Stimulated activated CD8-positive, alpha-beta memory T cell treated with anti-CD3 and anti-CD28 coated beads, Interleukin-12 subunit alpha, Interleukin-12 subunit beta, amount 100 ng/mL, for 4 hours (primary cell): ENCODE measurements at places on chromosomes 2 and 18.

- DNase-seq: no peak
Observed at GRCh38 chr2:158478237-158478636, 21.5 kb downstream of the PKP4 start.

- no peak for DNase-seq
Observed at GRCh38 chr18:24536326-24536725, 75.9 kb downstream of the HRH4 start.

- DNase-seq: no peak
Observed at GRCh38 chr2:98072442-98072841, 14.5 kb upstream of the VWA3B start.

DNA sequence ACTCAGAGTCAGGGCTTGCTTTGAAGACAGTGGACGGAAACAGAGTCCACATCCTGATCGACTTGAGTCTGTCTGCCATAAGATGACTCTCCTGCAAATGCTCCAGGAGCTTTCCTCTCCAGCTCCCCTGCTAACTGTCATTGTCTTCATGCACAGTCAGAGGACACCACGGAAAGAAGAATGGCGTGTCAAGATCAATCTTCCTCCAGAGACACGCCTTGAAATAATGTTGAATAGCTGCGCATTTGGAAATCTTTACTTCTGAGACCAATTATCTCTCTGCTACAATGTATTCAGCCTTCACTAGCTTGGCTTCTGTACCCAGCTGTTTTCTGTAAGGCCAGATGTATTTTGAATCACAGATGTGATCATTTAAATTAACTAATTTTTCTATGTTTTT, 457.2 kb downstream of the CDH2 start:
- no peak for DNase-seq

- DNase-seq: no peak
Observed at GRCh38 chr2:190932514-190932913, 51.9 kb downstream of the GLS start.

DNA sequence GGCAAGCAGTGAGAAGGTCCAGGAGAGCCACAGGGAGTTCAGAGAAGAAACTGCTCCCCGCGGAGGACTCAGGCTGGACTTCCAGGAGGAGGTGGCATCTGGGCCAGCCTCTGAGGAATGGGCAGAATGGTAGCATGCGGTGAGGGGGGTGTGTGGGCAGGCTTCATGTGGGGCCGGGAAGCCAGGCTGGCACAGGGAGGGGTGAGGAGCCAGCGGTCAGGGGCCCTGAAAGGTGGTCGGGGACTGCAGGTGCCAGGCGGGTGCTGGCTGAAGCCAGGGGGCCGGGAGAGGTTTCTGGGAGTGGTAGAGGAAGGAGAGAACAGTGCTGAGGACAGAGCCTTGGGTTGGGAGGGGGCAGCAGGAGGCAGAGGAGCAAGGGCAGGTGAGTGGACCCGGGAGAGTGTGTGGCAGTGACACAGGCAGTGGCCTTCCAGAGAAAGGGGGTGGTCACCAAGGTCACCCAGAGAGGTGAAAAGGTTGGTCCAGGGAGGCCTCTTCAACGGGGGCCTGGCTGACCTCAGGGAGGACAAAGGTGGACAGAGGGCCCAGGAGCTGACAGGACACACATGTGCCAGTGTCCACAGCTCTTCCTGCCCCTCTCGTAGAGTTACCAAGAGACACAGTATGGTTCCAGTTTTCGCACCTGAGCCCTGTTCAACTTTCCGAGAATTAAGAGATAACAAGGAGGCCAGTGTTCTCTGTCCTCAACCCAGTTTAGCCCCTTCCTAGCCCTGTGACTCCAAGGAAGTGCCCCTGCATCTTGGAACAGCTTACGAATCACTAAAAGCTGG, 101.2 kb upstream of the ASB18 start:
- no peak for DNase-seq

DNA sequence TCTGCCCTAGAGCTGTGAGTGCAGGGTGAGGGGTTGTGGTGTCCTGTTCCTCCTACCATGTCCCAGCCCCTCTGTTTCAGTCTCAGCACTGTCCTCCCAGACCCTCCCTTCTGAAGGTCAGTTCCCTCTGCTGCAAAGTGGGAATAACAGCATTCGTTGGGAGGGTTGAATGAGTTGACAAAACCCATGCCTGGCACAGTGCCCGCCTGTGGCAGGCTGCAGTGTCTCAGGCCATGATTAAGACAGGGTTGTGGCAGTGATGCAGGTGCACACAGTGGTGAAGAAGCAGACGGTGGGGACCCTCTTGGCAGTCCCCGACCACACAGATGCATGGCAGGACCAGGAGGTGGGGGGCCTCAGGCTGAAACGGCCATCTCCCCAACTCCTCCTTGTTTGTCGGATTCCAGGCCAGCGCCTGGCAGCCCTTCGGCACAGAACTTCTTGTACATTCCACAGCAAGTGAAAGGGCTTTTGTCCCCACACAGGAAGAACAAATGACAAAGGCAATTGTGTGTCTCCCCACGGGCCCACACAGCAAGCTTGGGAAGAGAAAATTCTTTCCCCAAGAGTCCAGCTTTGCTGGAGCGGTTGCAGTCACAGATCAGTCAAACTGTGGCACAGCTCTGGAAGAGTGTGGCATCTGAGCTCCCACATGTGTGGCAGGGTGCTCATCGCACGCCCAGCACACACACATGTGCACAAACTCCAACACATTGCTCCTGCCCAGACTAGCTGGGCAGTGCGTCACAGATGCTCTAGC, 92.0 kb upstream of the MSH2 start:
- DNase-seq: no peak

DNA sequence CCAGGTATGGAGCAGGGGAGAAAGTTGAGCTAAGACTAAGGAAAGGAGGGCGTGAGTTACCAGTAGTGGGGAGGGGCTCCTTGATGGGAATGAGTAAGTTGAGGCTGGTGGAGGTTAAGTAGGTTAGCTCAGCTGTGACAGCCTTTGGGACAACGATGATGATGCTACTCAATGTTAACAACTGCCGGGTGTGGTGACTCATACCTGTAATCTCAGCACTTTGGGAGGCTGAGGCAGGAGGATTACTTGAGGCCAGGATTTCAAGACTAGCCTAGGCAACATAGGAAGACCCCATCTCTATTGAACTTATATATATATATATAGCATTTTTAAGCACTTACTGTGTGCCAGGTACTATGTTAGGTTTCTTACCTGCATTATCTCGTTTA, 48.4 kb downstream of the HK2 start:
- no peak for DNase-seq

- DNase-seq: no peak
Observed at GRCh38 chr2:67485431-67485830, 88.3 kb downstream of the ETAA1 start.

DNA sequence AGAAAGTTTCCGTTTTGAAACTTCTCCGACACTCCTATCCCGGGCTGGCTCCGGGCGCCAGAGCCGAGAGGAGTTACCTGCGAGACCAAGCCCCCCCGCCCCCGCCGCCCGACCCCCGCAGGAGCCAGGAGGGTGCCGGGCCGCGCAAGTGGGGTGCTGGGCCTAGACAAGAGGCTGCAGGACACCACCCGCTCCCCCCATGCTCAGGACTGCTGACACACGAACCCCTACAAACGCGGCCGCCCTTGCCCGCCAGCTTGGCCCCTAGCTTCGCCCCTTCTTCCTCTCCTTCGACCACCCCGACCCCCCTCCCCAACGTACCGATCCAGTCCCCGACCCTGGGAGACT, 497 bp downstream of the PLA2R1 start:
- DNase-seq: no peak

GRCh38 chr2:83368916-83369315, 1090.2 kb downstream of the SUCLG1 start:
- DNase-seq: no peak

DNA sequence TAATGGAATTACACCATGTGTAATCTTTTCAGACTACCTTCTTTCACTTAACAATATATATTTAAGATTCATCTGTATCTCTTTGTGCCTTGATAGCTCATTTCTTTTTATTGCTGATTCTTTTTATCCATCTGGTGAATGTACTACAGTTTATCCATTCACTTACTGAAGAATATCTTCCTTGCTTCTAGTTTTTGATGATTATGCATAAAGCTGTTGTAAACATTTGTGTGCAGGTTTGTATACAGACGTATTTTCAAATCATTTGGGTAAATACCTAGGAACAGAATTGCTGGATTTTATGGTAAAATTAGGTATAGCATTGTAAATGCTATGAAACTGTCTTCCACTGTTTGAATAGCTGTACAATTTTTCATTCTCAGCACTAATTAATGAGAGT, 592.6 kb upstream of the HS6ST1 start:
- DNase-seq: no peak

DNA sequence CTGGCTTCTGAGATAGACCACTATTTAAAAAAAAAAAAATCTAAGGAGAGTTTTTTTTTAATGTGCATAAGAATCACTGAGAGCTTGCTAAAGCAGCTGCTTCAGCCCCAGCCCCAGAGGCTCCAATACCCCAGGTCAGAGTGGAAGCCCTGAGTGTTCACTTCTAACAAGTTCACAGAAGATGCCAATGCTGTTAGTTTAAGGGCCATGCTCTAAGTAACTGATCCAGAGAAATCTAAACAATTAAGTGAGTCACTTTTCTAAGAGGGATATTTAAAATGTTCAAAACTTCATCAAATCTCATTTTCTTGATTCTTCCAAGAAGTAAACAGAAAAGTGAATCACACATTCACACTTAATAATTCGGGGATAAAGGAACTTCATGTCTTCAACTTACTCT, 126.4 kb upstream of the CD226 start:
- no peak for DNase-seq

GRCh38 chr2:23705771-23706612, 220.9 kb downstream of the ATAD2B start:
- no peak for DNase-seq

DNA sequence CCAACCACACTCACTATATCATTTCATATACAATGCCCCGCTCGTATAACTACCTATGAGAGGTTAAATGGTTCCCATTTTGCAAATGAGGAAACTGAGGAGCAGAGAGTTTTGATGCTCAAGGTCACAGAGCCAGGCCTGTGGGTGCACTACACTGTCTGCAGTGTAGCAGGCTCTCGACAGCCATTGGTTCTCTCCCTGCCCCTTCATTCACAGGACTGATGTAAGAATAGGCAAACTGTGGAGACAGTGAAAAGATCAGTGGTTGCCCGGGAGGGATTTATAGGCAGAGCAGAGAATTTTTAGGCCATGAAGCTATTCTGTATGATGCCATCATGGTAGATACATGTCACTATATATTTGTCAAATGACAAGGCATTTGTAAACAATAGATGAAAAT, 39.0 kb upstream of the LBH start:
- no peak for DNase-seq

- DNase-seq: no peak
Observed at GRCh38 chr2:64500549-64500948, 23.6 kb upstream of the AFTPH start.

DNA sequence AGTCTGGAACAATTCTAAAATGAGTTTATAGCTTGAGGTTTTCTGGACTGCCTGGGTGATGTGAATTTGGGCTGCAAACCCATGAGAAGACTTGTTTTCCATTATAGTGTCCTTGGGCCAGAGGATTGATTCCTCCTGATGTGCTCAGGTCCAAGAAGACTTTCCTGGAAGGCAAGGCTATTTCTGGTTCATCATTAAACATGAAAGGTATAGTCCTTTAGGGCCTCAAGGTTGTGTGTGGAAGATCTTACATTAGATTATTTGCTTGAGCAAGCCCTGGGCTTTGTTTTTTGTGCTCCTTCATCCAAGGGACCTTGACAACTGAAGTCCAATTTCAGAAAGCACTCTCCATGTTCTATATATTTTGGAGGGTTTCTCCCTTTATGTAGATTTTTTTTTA, 26.8 kb upstream of the NEDD4L start:
- no peak for DNase-seq

GRCh38 chr18:68429841-68430240, 285.1 kb downstream of the TMX3 start:
- no peak for DNase-seq

DNA sequence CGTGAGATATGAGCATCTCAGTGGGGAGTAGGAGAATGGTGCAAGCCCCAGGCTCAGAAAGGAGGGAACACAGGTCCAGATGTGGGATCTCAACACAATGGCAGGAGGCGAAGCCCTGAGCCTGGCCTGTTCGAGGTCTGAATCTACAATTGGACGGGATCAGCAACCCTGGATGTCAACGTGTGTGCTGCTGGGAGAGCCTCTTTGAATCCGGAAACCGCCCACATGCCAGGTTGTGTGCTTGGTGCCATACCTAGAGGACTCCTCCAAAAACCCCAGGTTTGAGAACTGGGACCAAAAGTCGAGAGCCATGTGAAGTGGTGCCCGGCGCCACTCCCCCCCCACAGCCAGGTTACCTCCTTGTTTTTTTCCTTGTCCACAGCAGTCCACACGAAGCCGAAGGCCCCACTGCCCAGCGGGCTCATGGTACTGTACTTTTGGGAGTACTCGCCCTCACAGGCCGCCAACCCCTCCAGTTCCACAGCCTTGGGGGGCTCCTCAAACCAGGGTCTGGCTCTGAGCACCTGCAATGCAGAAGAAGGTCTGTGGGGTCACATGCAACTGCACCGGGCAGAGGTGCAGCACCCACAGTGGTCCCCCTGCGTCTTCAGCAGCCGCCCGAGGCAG, 20.4 kb upstream of the MTERF4 start:
- DNase-seq: no peak

DNA sequence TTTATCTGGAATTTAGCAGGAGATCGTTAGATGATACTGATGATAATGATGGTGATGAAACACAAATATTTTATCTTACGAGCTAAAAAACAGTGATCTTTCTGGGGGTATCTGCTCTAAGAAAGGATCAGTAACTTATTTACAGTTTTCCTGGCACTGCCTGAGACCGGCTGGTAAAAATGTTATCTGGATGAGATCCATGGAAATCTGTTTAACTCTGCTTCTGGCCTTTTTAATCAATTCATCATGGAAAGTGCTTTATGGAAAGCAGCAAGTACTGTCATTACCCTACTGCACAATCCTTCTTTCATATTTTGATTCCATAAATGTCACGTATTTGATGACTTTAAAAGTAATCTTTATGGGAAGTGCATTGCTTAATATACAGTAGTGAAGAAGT, 612.7 kb upstream of the GCFC2 start:
- no peak for DNase-seq

DNA sequence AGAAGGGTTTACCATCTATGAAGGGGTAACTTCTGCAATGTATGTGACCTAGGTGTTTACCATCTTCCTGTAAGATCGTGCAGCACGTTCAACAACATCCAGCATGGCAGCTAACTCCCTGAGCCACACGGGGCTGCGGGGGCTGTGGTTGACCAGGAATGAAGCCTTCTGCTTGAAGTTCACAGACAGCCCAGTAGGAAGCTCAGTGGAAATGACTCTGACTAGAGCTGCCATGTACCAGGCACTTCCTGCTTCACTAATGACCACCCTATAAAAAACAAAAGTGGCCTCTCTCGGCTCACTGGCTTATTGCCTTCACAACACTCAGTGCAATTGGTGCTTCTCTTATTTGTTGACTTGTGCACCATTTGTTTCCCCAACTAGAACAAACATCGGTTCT, 99.7 kb upstream of the SMAD7 start:
- no peak for DNase-seq
